Stimulated activated CD4-positive, alpha-beta T cell treated with anti-CD3 and anti-CD28 coated beads, TNF-alpha, amount 100 ng/mL, for 1 hour (primary cell): ENCODE measurements at places on chromosomes 1 and 21.

DNA sequence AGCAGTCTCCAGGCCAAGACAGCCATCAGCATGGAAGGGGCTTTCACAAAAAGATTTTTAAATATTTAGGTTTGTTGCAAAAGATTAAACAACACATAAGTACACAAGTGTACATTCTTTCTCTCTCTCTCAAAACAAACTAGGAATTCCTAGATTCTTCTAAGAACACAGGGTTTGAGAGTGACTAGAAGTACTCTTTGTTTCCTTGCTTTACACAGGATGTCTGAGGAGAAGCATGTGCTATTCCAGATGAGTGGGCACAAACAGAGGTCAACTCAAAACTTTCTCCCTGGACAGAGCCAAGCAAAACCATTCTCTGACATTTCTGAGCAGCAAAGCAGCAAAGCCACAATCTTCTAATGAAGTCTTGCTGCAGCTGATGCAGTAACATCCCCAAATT lies 210.6 kb upstream of the HOOK1 start:
- no peak for DNase-seq

DNA sequence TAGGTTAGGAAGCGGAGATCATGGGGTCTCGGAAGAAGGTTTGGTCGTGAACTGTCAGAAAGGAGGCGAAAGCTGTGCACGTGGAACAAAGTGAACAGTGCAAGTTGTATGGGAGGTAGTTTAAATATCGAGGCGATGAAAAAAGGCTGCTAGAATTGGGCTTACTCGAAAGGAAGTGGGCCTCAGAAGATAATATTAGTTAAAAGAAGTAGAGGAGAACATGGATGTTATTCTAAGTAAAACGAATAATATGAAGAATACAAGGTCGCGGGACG lies 571 bp downstream of the WDR3 start:
- DNase-seq: no peak

GRCh38 chr1:16076031-16076864 lies 2.8 kb upstream of the FAM131C start:
- no peak for DNase-seq

- no peak for DNase-seq
Observed at GRCh38 chr1:12595757-12596006, 22.3 kb downstream of the DHRS3 start.

DNA sequence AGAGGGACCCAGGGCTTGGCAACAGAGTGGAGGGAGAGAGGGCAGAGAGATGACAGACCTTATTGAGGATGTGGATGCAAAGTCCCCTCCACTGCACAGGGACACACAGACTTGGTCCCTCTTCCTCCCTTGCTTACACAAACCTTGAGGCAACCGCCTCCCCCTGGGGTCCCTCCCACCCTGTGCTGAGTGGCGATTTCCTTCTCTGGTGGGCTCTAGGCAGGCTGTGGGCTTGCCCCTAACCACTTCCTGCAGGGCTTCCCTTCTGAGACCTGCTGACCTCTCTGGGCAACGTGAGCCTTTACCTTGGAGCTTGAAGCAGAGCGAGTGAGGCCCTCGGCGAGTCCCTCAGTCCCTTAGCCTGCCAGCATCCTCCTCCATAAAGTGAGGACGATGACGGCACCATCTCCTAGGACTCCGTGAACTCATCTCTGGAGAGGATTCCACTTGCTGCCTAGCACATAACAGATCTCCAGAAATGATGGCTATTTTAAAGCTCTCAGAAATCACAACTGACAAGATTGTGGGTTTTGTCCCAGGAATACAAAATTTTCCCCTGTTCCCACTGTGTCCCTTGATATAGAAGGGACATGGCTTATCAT lies 25.0 kb downstream of the KIAA1614 start:
- no peak for DNase-seq
